ENCODE measurements at places on chromosomes 1 and 21.

DNA sequence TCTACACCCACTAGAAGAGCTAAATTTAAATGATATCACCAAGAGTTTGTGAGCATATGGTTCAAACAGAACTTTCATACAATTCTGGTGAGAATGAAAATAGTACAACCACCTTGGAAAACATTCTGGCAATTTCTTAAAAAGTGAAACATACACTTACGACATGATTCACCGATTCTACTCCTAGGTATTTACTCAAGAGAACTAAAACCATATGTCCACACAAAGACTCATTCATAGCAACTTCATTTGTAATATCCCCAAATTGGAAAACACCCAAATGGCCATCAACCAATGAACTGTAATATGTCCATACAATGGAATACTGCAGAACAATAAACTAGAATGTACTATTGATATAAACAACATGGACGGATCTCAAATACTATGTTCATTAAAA is 51.2 kb upstream of the ADAM30 start:
- no peak for DNase-seq

DNA sequence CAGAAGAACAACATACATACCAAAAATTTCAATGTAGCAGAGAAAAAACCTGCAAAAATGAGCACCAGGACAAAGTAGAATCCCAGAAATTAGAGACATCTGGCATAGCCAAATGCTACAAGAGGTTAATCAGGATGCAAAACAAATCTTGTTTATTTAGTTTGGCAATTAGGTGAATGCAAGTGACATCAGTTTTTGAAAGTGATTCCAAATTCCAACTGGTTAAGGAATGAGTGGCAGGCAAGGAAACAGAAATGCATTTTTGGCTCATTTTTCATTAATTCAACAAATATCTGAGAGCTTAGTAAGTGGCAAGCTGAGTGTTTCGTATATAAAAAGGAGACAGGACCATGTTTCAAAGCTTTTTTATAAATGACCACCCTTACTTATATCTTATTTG is 21.3 kb downstream of the SCAF4 start:
- DNase-seq = no peak

DNA sequence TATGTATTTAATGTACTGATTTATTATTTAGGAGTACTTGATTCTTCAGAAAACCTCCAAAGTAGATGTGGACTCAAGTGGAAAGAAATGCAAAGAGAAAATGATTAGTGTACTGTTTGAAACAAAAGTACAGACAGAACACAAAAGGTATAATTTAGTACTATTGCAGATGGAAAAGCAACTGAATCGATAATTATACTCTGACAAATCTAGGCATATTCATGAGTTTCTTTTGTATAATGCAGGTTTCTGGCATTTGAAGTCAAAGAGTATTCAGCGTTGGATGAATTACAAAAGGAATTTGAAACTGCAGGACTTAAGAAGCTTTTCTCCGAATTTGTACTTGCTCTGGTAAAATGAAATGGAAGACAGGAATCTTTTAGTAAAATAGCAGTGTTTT is 12.5 kb downstream of the RWDD3 start:
- DNase-seq = no peak

- no peak for DNase-seq
These were observed 775 bp upstream of the EFCAB14 start for GRCh38 chr1:46719689-46720088.

GRCh38 chr1:154265586-154265985 is 6.8 kb upstream of the HAX1 start:
- DNase-seq = no peak

- no peak for DNase-seq
These were observed 95.2 kb downstream of the KIF14 start for GRCh38 chr1:200525090-200525987.

GRCh38 chr1:201295861-201296260 is 12.6 kb downstream of the PKP1 start:
- no peak for DNase-seq

DNA sequence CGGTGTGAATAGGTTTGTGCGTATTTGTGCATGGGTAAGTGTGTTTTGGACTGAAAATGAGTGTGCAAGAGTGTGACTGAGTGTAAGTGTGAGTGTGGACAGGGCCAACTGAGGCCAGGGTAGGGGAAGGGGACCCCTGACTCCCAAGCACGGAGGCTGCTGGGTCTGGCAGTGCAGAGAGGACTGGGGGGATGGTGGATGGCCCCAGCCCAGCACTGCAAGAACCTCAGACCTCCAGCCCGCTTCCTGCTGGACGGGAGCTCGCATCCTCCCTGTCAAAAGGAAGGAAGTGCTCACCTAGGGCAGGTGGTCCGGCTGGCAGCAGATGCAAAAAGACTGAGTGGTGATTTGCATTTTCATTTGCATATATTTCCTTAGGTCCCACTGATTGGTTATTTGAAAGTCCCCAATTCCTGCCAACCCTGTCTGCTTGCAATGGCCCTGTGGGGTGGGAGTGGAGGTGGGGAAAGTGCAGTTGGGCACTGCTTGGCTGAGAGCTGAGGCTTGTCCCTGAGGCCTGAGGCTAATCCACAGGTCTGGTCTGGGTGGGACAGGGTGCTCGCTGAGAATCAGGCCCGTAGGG is 42.8 kb upstream of the CASZ1 start:
- no peak for DNase-seq

DNA sequence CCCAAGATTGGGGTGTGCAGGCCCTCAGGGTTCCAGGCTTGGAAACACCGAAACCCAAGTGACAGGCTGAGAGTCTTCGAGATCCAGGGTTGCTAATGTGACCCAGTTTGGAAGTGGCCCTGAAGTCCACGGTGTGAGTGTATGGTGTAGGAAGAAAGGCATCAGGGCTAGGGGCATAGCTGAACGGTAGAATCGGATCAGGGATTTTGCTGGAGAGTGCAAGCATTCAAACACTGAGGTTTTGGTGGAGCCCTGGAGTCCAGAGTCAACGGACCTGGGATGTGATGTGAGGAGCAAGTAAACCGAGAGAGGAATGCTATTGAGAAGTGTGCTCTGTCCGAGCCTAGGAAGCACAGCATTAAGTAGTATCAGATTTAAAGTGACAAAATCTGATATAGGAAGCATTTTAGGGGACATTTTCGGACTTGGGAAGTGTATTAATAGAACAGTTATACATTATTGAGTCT is 958 bp downstream of the NFYC start:
- DNase-seq = peak; percentile 99

GRCh38 chr1:31248276-31248675 is 8.6 kb upstream of the NKAIN1 start:
- no peak for DNase-seq

- no peak for DNase-seq
These were observed 6.4 kb upstream of the TMCO2 start for GRCh38 chr1:40241362-40241761.

GRCh38 chr1:118043624-118044023 is 114.1 kb downstream of the WDR3 start:
- DNase-seq = no peak

GRCh38 chr1:53090227-53091147 is 28.5 kb downstream of the PODN start:
- DNase-seq = no peak

- DNase-seq = no peak
These were observed 11.4 kb downstream of the RPE65 start for GRCh38 chr1:68438310-68438709.

GRCh38 chr1:78291418-78291817 is 199.4 kb upstream of the PTGFR start:
- DNase-seq = no peak

- DNase-seq = no peak
These were observed at the start of gene ZNF593OS for GRCh38 chr1:26171084-26172072. ZNF593OS (minus strand) TSS chr1:26171832; CDS start chr1:26171661, 171 bp downstream.

DNA sequence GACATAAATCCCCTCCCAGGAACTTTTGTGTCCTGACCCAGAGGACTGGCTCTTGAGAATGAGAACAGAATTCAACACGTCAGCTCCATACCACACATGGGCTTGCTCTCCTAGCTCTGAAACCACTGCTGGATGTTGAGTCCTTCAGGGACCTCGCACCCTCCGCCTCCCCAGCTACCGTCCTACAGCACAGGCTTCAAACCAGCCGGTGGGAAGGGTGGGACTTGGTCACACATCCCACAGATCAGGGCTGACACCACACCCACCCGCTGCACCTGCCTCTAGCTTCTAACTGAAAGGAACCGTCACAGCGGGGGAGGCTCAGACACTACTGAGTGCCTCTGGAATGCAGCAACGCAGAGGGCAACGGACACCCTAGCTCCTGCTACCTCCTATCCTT is 24.0 kb downstream of the MRAP start:
- no peak for DNase-seq

DNA sequence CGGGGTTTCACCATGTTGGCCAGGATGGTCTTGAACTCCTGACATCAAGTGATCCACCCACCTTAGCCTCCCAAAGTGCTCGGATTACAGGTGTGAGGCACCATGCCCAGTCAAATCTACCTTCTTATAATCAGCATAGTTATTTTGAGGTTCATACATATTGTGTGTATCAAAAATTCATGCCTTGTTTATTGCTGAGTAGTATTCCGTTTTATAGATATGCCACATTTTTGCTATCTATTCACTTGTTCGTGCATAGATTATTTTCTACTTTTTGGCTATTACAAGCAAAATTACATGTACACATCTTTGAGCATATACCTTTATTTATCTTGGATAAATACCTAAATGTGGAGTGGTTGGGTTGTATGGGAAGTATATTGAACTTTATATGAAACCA is 344.9 kb downstream of the CAMTA1 start:
- DNase-seq = no peak

DNA sequence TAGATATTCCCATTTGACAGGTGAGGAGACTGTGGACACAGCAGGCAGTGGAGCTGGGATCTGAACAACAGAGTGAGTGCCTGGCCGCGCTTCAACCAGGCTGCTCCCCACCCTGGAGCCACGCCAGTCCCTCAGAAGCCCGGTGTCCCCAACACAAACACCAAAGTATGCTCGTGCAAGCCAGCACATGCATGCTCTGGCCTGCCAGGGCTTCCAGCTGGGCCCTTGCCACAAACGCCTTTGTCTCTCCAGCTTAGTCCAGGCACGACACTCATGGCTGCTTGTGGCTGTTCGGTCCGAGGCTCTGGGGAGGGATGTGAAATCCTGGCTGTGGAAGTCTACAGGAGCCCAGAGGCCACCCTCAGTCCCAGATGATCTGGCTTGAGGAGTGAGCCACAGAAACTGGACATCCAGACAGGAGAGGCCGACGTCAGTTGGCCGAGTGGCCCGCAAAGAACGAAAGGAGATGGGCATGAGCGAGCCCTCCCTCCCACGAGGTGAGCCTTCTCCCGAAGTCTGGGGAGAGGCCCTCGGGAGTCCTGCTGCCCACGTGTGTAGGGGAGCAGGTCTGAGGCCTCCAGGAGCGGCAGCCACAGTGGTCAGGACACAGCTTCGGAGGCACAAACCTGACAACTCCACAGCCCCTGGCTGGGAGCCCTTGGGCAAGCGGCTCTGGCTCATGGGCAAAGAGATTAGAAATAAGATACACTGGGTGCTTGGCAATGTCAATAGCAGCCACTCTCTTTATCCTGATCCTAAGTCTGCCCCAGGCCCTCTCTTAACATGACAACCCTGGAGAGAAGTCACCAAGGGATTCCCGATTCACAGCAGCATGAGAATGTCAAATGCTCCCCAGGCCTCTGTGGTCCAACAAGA is 117.1 kb upstream of the IFFO2 start:
- no peak for DNase-seq

GRCh38 chr21:15676935-15677334 is 52.8 kb upstream of the USP25 start:
- no peak for DNase-seq

GRCh38 chr1:240190881-240191401 is 99.3 kb downstream of the FMN2 start:
- DNase-seq = no peak

GRCh38 chr1:153609585-153609907 is 3.4 kb downstream of the S100A16 start:
- no peak for DNase-seq

DNA sequence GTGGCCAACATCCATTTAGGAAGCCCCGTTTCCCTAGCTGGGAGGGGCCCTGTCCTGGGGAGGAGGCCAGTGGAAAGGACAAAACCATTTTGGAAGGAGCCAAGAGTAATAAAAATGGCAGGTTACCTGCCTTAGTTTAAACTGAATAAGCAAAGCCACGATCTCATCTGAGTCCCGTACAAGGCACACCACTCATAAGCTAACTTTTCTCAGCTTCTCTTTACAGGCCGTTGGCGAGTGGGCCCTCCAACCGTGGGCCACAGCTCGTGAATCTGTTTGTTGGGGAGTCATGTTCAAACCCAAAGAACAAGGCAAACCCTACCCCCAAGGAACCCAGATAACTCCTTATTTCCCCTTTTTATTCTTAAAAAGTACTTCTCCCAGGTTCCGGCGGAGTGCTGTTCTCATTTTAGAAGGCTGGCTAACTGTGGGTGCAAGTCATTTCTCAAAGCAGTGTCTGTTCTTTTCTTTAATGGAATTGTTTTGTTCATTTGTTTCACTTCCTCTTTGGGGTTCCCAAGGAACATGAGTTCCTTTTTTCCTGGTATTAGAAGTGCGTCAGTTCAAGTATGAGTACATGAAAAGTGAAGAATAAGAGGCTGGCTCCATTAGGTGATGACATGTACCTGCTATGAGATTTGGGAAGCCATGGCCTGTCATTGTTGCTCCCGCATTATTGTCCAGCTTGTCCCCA is 89.0 kb downstream of the PSMG1 start:
- DNase-seq = no peak

GRCh38 chr21:35036465-35037383 is 12.4 kb downstream of the RUNX1 start:
- DNase-seq = no peak

- no peak for DNase-seq
These were observed 201.9 kb downstream of the PLPP3 start for GRCh38 chr1:56377431-56377830.

GRCh38 chr1:228930479-228930957 is 195.2 kb downstream of the RHOU start:
- DNase-seq = no peak

GRCh38 chr1:34747638-34747941 is 7.3 kb upstream of the GJB5 start:
- DNase-seq = no peak

DNA sequence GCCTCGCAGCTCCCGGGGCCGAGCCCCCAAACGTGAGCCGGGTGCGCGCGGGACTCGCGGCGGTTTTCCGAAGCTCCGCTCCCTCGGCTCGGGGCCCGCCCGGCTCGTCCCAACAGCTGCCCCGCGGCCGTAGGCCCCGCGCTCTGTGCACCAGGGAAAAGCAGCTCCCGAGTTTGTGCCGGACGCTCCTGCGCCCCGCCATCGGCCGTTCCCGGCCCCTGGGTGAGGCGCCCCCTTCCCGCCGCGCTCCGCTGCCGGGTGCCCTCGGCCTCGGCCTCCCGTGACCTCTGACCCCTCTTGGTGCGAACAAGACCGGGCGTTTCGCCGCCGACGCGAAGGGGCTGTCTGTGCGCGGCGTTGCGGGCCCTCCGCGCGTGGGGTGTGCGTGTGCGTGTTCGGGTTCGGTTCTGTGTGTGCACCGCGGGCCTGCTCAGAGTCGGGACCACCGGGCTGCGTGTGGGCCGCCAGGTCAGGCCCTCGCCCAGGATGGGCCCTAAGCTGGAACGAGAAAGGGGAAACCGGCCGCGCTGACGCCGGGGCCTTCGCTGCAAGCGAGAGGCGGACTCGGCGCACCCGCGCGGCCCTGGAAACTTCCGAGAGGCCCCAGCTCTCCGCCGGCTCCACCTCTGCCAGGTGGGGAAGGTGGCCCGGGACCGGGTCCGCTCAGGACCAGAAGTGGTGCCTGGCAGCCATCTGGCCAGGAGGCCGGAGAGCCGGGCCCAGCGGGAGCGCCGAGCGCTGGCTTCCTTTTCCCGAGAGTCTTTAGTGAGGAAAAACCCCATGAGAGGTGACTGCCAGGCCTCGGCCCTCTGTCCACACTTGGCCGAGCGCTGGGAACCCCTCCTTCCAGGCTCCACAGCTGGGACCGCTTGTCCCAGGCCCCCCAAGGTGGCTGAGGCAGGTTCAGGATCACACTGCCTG is 1.9 kb downstream of the PRDM16 start:
- no peak for DNase-seq
